ENCODE measurements at places on chromosomes 11 and 22.

DNA sequence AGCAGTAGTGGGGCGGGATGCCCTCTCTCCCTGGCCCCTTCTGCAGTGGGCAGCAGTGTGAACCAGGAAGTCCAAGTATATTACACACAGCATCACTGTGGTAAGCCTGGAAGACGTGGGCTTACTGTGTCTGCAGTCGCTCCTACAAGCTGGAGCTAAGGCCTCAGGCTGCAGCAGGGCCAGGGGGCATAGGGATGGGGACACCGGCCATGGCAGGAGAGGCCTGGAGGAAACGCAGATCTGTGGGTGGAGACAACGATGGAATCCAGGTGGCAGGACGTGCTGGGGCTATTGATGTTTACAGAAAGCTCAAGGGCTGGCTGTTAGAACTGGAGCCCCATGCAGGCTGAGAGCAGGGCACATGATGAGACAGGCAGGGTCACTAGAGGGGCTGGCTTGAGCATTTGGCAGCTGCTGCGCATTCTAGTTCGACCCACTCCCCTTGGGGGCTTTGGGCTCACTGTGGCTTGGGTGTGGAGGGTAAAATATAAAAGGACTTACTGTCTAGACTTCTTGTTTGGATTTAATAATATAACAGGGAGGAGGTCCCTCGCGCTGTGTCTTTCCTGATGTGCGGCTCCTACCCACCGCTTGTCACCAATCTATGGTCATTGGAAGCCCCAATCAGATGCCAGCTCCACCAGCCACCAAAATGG, 539.5 kb downstream of the TBC1D22A start:
- DNase-seq, result no peak

DNA sequence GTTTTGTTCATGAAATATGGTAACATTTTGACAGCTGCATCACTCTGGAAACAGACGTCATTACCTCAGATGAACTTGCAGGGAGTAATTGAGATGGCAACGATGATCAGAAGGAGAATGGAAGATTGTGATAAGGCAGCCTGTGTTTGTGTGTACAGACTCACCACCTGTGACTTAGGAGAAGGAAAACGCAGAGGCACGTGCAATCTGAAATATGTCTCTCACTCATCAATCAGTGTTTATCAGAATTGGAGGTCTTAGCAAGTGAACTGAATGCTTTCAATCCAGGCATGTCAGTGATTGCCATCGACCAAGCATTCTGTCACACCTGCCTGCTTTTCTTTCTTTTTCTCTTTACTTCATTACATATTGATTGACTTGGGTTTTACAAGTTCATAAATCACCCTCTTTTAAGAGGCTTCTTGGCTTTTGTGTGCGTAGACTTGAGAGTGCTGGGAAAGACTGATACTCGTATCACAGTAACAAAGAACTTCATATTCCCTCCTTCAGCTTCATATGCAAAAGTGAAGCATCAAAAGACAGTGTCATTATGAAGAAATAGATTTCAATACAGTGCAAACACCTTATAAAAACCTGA, 24.6 kb downstream of the FAT3 start:
- no peak for DNase-seq

GRCh38 chr22:43743131-43743530, 69.0 kb downstream of the EFCAB6 start:
- no peak for DNase-seq

DNA sequence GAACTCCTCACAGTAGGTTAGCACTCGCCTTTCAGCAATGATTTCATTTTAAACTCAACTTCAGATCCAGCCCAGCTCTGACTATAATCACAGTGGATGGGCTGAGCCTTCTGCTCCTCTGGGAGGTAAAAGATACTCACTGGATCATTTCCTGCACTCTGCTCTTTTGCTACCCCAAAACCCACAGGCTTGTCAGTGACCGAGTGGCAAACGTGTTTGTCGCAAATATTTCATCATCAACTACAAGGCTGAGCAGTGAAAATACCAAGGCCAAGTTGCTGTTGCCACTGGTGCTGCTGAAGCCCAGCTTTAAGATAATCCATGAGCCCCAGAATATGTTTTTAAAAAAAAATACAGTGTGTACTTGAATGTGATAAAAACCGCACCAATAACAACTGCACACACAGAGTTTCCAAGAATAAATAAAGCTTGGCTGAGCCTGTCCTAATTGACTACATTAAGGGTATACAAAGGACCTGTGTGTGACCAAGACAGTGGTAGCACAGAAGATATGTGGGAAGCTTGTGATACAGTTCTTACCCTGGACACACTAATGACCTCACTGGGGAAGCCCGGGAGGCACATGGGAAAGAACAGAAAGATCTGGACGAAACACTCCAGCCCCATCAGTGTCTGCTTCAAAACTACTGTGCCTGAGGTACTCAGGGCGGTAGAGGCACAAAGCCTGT, 41.3 kb downstream of the ABTB2 start:
- no peak for DNase-seq

DNA sequence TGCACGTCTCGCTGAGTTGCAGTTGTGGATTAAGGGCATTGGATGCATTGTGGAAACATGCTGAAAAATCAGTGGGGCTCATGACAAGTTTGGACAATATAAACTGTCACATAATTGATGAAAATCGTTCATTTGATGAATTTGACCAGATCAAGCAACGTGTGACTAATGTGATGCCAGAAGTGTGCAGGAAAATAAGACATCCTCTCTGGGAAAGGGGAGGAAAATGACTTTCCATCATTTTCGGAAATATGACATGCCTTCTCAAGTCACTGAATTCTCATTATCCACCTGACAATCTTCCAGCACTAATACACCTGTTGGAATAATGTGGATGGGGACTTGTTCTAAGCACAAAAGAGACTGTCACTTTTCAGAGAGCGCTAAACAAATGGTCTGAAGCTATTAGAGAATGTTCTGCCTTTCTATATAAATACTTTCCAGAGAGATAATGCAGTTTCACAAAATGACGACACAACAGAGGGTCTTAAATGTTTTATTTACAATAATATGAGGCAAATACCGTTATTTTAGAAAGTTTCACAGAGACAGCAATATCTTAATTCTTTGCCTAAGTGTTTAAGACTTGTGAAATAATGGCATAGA, 1741.9 kb upstream of the RAG2 start:
- DNase-seq, result no peak

- DNase-seq, result no peak
Observed at GRCh38 chr11:111376181-111376871, 2.7 kb downstream of the POU2AF1 start.

GRCh38 chr22:29071261-29072045, 1.4 kb upstream of the KREMEN1 start:
- DNase-seq, result no peak

DNA sequence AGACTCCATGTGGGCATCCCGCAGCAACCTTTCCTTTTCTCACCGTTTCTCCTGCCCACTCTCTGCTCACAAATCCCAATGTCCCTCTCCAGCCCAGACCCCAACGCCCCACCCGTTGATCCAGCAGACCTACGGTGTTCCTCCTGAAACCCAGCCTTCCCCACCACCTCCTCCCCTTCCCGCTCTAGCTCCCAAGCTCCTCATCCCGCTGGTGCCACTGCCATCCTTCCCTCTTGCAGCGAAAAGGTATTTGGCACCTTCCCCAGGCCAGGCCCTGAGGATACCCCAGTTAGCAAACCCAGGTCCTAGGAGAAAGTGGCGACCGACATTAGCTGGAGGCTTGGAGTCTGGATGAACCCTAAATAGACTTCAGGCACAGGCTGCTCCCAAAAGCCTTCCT, 84.0 kb upstream of the RTL6 start:
- DNase-seq, result no peak

GRCh38 chr22:37662039-37662438, 3.5 kb downstream of the PDXP start:
- no peak for DNase-seq

- no peak for DNase-seq
Observed at GRCh38 chr22:33897448-33897835, 22.8 kb downstream of the LARGE1 start.

GRCh38 chr11:112784323-112785073, 176.7 kb upstream of the NCAM1 start:
- no peak for DNase-seq

DNA sequence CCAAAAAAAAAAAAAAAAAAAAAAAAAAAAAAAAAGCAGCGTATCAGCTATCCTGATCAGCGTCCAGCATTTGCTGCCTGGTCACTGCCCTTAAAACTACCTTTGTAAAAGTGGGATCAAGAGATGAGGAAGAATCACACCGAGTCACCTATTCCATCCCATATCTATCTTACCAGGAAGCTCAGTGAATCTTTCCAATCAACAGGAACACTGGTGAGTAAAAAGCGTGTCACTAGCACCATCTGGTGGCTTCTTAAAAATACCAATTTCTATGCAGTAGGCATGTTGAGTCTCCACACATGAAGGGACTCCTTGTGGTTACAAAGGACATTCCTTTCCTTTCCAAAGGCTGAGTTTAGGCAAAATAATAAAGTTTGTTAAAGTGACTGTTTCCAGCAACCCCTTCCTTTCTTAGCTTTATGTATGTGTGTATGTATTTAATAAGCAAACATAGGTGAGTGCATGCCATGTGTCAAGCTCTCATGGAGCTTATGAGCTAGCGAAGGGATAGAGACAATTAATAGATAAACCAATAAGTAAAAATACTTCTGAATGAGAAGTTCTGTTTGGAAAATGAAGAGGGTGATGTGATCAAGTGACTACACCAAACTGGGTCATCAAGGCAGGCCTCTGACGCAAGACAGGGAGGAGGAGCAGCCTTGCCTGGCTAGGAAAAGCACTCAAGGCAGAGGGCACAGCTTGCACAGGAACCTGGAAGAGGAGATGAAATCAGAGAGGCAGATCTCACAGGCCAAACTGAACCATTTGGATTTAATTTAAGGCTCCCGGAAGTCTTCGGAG, 13.9 kb upstream of the TP53AIP1 start:
- no peak for DNase-seq

DNA sequence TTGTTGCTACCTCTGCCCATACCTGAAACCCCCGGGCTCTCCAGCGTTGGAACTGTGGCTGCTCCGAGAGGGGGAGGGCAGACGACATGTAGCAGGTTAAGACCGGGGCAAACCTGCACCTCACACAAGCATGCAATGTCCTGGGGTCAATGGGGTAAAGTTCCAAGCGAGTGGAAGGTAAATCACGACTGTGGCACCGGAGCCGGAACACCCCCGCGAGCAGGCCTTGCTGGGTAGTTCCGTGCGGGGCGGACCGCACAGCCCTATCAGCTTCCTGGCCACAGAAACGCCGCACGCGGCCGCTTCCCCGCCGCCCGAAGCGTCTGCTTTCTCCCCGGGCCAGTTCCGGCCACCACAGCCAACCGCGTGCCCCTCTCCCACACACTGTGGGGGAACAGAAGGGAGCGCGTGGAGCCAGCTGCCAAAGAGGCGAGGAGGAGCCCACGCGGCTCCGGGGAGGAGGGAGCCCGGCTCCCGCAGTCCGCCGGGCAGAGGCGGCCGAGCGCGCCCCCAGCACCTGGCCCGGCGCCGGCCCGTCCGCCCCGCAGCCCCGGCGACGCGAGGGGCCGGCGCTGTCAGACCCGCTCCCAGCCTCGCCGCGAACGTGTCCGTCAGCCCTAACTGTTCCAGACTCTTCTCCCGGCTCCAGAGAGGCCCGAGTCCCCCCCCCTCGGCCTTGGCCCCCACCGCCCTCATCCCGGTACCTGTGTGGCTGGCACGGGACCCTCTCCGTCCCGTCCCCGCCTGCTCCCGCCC, 1.6 kb downstream of the SPTBN2 start:
- DNase-seq, result no peak

DNA sequence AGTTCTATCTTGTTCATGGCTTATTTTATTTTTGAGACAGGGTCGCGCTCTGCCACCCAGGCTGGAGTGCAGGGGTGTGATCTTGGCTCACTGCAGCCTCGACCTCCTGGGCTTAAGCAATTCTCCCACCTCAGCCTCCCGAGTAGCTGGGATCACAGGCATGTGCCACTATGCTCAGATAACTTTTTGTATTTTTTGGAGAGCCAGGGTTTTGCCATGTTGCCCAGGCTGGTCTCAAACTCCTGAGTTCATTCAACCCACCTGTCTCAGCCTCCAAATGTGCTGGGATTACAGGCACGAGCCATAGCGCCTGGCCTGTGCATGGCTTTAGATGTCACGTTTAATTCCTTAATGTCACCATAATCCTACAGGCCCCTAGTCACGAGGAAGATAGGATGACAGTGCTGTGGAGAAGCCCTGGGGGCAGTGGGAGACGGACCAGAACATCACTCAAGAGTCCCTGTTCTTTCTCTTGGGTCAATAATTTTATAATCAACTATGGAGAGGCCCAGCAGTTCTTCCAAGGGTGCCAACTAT, 99.5 kb downstream of the RDX start:
- no peak for DNase-seq

GRCh38 chr11:66849501-66850234, 6.4 kb downstream of the RCE1 start:
- no peak for DNase-seq

GRCh38 chr22:16970446-16970845, 37.6 kb downstream of the GAB4 start:
- DNase-seq, result no peak

GRCh38 chr22:35308480-35309021, 8.9 kb downstream of the TOM1 start:
- DNase-seq, result no peak

GRCh38 chr11:112457532-112457931, 196.9 kb upstream of the PLET1 start:
- no peak for DNase-seq

GRCh38 chr22:39773976-39774539, 119.5 kb downstream of the ENTHD1 start:
- no peak for DNase-seq

DNA sequence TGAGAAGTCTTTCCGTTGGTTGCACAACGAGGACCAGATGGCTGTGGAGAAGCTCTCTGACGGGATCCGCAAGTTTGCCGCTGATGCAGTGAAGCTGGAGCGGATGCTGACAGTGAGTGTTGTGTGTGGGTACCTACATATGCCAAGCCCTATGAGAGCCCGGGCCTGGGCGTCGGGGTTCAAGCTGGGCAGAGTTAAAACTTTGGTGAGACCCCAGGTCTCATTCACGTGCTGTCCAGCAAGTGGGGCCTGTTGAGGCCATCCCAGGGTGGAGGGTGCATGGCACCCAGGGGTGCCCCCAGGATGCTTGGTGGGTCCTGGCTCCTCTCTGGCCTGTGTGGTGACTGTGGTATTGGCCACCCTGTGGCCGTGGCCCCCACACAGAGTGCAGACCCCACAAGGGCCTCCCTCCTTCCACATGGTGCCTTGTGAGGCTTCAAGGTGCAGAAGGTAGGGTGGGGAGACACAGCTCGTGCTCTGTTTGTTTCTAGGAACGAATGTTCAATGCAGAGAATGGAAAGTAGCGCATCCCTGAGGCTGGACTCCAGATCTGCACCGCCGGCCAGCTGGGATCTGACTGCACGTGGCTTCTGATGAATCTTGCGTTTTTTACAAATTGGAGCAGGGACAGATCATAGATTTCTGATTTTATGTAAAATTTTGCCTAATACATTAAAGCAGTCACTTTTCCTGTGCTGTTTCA, 12.8 kb downstream of the GATD1 start:
- no peak for DNase-seq

DNA sequence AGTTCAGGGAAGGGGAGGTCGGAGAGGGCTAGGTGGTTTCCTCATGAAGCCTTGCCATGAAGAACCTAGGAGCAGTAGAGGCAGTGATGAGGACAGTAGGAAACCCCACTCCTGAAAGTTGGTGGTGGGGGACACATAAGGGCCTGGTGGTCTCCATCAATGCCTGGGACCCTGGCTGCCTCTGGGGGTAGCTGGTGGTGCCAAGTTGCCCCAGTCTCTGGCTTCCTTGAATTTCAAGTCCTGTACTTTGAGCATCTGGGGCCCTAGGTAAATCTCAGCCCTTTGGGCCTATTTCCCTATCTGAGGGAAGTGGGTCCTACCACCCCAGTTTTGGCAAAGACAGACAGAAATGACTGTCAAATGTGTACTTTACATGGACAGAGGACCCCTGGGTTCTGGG, 28.1 kb downstream of the AMPD3 start:
- DNase-seq, result no peak

GRCh38 chr11:82906236-82906635, 4.7 kb downstream of the DDIAS start:
- DNase-seq, result no peak

All from cortex of kidney (tissue), 1 donor.